Esophagus squamous epithelium (tissue), 5 donors: ENCODE measurements at places on chromosomes 1 and 21.

DNA sequence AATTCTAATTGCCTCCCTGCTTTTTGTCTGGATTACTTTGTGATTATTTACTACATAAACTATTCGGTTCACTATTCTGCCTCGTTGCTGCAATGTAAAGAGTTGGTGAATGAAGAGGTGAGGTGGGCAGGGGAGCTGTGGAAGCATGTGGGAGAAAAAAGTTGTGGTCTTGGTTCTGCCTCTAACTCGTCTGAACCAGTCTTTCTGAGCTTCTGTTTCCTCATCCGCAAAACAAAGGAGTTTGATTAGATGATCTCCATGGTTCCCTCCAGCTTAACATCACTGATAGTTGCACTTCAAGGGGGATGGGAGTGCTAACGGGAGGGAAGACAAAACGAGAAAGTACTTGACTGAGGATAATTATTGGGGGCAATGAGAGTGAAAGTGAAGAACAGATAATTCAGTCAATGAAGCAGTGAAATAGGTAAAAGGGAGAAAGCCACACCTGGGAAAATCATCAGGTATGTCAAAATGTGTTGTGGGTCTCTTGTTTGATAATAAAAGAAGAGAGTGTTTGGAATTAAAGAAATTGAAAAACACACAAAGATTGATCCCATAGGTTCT lies 26.2 kb upstream of the UHMK1 start:
- DNase-seq: no peak

DNA sequence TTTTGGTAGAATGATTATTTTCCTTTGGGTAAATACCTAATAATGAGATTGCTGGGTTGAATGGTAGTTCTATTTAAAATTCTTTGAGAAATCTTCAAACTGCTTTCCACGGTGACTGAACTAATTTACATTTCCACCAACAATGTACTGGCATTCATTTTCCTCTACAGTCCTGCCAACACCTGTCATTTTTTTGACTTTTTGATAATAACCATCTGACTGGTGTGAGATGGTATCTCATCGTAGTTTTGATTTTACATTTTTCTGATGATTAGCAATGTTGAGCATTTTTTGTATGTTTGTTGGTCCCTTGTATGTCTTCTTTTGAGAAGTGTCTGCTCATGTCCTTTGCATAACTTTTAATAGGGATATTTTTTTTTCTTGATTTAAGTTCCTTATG lies 23.5 kb downstream of the KCNK2 start:
- DNase-seq: no peak

DNA sequence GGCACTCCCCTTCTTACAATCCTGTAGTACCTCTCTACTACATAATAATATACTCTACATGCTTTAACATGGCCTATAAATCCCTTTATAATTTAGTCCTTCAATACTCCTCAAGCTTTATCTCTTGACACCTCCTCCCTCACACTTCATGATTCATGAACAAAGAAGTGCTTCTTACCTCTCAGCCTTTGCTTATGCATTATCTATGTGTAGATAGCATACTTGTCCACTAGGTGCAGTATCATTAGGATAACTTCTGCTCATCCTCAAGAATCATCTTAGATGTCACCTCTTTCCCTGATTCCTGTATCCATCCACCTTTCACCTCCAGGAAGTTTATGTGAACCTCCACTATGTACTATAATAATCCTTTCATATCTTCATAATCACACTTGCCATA lies 74.4 kb downstream of the COL24A1 start:
- DNase-seq: no peak

DNA sequence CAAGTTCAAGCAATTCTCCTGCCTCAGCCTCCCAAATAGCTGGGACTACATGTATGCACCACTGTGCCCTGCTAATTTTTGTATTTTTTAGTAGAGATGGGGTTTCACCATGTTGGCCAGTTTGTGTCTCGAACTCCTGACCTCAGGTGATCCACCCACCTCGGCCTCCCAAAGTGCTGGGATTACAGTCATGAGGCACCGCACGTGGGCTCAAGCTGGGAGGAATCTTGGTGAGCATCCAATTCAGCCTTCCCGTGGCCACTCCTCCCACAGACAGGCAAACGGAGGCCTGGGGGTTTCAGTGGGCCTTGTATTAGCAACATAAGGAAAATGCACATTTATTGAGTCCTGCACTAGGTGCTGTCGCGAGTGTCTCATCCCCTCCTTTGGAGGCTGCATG lies 24.5 kb upstream of the VWA5B1 start:
- no peak for DNase-seq

DNA sequence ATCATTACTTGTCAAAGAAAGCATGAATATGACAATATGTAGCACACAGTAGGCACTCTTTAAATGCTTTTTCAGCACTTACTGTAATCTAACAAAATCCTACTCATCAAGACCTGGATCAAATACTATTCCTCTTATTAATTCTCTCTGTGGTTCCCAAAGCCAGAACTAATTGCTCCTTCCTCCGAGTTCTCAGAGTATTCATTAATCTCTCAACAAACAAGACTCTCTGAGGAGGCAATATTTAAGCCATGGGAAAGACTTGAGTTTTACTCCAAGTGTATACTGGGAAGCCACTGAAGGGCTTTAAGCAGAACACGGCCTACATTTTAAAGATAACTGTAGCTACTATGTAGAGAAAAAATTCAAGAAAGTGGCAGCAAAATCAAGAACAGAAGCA lies 79.7 kb downstream of the ENAH start:
- DNase-seq: no peak

DNA sequence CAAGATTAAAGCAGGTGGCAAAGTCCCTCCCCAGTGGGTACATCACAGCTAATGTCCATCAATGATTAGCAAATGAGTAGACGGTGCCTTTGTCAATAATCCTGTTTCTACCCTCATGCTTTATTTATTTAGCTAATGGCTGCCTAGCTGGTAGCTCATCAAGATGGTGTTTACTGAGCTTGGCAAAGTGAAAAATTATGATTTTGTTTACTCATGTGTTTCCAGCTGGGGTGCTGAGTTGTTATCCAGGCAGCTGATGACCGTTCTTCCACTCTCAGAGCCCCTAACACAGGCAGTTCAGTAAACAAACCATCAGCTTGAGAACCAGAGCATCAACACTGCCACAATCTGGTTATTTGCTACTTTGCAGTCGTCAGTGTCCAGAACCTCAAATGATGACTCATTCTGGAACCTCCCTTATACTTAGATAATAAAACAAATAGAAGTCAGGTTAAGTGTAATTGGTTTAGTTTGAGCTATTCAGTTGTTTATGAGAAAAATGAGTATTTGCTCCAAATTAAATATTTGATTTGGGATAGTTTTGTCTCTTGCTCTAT lies 163.9 kb downstream of the ST6GALNAC5 start:
- DNase-seq: no peak

DNA sequence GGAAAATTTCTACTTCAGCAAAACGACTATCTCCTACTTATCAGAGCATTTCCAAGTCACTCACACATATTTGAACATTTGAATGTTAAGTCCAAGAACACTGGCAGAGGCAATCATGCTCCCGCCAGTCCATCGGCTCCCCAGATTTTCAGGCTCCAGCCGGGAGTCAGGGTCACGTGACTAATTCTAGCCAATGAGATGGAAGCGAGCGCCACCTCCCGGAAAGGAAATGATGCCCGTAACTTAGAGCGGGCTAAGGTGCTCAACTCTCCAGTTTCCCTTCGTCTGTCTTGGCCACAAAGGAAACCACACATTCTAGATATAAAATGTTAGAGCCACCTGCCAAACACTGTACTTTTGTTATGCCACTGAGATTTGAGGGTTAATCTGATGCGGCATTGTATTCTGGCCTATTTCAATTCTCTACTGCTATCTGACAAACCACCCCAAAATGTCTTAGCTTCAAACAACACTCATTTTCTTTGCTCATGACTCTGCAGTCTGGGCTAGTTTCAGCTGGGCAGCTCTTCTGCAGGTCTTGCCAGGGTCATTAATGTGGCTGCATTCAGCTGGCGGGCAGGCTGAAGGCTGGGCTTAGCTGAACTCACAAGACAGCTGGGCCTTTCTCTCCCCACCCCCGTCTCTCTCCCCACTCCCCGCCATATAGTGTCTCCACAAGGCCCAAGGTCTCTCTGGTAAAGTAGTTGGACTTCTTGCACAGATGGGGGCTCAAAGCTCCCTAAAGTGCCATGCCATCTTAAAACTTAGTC lies 16.5 kb upstream of the LHX4 start:
- DNase-seq: no peak

DNA sequence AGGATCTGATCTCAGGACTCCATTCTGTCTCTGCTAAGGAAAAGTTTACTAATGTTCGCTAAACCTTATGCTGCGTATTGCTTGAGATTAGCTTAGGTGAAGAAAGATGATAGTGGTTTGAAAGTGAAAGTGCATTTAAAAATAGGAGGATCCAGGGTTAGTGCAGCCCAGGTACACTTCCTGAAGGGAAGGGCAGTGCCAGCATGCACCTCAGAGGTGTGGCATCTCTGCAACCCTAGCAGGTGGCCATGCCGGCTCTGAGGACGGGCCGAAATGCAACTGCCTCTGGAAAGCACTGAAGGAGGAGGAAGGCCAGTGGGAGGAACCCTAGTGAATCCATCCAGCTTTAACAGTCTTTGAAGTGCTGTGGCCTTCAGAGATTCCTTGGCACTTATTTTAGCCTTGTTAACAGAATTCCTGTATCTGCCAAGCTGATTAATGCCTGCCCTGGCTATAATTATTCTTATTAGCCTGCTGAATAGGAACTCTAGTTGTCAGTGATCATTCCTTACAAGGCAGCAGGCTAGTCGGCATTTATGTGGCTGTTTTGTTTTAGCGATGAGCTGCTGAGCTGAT lies 5.5 kb downstream of the PTGFRN start:
- DNase-seq: no peak

DNA sequence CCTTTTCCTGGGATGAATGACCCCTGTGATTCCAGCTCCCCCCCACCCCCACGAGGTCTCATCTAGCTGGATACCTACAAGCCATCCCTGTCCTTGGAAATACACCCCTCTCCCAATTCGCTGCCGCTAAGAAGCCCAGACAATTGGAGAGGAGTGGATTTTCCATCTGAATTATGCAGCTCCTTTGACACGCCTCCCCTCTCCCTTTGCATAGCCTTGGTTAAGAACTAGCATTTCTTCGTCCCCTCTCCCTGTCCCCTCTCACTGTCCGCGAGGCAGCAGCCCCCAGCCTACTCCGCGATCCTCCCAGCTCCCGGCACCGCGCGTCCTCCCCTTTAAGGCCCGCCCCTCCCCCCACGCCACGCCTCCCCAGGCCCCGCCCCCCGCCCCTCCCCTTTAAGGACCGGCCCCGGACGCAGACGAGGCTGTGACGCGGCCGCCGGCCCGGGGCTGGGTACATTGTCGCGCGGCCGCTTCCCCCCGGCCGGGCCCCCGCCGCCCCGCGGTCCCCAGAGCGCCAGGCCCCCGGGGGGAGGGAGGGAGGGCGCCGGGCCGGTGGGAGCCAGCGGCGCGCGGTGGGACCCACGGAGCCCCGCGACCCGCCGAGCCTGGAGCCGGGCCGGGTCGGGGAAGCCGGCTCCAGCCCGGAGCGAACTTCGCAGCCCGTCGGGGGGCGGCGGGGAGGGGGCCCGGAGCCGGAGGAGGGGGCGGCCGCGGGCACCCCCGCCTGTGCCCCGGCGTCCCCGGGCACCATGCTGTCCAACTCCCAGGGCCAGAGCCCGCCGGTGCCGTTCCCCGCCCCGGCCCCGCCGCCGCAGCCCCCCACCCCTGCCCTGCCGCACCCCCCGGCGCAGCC lies at the start of gene MAPKAPK2:
TSS of gene MAPKAPK2 (plus strand) at position 428 of the 856 bp plus-strand sequence. CDS start at position 753, 325 bp downstream.
- DNase-seq: peak; percentile 54

- no peak for DNase-seq
Observed at GRCh38 chr1:234609691-234610042, 311 bp downstream of the IRF2BP2 start.

DNA sequence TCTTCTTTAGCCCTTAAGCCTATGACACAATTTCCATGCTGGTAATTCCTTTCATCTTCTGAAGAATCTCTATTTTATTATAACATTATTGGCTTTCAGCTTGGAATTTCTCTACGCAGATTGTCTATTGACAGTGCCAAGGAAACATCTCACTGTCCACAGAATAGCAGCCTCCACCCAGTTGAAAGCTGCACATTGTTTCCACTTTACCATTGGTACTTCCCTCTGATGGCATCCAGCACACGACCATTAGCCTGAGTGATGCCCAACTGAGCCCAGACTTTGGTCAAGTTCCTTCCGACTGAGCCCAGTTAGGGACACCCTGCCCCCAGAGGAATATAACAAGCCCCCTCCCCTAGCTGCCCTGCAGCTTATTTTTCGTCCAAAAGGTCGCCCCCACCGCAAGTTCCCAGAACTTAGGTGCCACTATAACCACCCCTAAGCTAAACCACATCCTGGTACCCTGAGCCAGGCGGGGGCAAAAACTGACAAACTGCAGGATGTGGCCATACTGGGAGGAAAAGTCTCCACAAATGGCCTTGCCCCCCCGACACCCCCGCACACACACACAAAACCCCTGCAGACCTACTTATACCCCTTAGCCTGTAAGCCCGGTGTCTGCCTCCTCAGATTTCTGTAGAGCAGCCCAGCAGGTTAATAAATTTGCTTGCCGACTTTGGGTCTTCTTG lies 13.2 kb downstream of the GBP5 start:
- DNase-seq: no peak

GRCh38 chr21:39107739-39108138 lies 75.5 kb downstream of the PSMG1 start:
- DNase-seq: no peak

DNA sequence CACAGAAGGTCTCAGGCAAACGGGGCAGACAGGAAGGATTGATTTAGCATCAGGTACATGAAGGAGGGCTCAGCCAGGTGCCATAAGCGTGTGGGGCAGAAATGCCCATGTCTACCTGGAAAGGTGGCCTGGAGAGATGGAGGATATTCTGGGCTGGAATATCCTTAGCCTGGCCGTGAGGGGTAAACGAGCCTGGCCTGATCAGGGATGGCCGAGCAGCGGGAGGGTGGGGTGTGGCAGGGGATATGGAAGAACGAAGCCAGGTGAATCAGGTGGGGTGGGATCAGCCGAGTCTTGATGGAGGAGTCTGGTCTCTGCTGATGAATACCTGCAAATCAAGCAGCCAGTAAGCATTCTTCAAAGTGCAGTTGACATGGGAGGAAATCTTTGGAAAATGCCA lies 35.5 kb upstream of the TTC22 start:
- DNase-seq: no peak

DNA sequence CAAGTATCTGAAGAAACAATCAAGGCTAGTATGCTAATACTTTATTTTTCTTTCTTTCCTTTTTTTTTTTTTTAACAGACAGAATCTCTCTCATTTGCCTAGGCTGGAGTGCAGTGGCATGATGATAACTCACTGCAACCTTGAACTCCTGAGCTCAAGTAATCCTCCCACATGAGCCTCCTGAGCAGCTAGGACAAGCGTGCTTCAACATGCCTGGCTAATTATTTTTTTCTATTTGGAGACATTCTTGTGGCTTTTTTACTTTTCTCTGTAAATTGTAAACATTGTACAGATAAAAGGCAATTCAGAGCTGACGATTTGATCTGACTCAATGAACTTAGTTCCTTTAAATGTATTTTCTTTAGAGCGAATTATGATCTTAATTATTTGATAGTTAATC lies 41.4 kb downstream of the CCDC18 start:
- no peak for DNase-seq

- no peak for DNase-seq
Observed at GRCh38 chr1:66436378-66437135, 97.4 kb upstream of the SGIP1 start.
